Left kidney (tissue), 8 donors: ENCODE measurements at places on chromosomes 7 and 10. TPM values are rescaled to one million over a fixed set of nuclear protein-coding genes. Genes with fewer than 3 reads are reported as not detected.

DNA sequence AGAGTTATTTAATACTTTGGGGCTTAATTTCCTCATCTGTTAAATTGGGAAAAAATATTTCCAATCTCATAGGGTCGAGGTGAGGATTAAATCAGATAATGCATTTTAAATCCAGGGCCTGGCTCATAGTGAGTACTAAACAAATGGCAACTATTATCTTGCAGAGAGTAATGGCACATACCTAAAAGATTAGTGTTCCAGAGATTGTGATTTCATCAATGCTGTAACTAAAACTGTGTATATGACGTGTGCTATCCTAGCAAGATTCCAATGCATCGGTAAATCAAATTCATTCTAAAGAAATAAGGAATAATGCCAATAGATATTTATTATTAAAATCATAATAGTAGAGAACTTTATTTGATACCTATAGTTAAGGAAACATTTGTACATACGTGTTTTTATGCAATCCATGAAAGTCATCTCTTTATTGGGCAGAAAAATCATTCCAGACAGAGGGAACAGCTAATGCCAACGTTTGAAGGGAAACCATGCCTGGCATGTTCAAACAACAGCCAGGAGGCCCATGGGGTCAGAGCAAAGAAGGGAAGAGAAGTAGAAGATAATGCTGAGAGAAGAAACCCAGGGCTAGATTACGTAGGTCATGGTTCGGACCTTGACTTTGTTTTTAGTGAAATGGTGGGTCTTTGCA, 174.8 kb upstream of the AGR3 start:
- no peak for DNase-seq

DNA sequence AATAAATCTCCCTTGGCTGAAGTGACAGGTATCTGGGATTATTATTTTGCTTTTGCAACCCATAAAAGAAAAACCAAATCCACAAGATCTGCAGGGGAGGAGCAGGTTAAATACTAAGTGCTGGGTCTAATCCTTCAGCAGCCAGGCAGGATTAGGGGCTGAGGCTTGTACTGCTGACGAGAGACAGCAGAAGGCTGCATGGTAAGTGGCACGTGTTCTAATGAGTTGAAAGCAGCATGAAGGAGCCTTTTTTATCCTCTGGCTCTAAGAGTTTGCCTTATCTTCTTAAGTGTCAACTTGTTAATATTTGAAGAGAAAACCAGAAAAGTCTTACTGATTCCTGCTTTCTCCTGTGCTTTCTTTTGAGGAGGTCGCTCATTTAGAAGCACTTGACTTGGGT, 50.0 kb downstream of the LYZL2 start:
- no peak for DNase-seq

- no peak for DNase-seq
These were observed 3.2 kb upstream of the CSGALNACT2 start for GRCh38 chr10:43135064-43135463.

GRCh38 chr7:135253851-135254771, 20.5 kb downstream of the STRA8 start:
- DNase-seq = no peak

- DNase-seq = no peak
These were observed 1.6 kb downstream of the KNDC1 start for GRCh38 chr10:133161486-133162109.

- DNase-seq = peak; percentile 41
These were observed 119.0 kb upstream of the KCNMA1 start for GRCh38 chr10:77756319-77757232.

- DNase-seq = no peak
These were observed 32.7 kb upstream of the NRCAM start for GRCh38 chr7:108488768-108489538.

GRCh38 chr7:127822822-127823508, 171.0 kb downstream of the SND1 start:
- DNase-seq = no peak

DNA sequence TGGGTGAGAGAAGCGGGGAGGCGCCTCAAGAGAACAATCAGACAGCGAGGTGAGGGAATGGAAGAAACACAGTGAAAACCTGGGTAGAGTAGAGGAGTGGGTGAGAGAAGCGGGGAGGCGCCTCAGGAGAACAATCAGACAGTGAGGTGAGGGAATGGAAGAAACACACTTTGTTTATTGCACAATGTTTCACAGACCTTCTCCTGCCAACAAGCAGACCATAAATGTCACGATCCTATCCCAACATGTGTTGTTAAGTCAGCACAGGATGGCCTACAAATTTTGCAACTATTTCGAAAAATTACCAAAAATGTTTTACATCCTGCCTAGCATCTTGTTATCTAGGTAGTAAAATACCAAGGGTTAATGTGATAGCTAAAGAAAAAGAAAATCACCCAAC, 115.3 kb downstream of the JAZF1 start:
- DNase-seq = no peak

- DNase-seq = no peak
These were observed 26.1 kb upstream of the ZNF365 start for GRCh38 chr10:62348029-62348428.

DNA sequence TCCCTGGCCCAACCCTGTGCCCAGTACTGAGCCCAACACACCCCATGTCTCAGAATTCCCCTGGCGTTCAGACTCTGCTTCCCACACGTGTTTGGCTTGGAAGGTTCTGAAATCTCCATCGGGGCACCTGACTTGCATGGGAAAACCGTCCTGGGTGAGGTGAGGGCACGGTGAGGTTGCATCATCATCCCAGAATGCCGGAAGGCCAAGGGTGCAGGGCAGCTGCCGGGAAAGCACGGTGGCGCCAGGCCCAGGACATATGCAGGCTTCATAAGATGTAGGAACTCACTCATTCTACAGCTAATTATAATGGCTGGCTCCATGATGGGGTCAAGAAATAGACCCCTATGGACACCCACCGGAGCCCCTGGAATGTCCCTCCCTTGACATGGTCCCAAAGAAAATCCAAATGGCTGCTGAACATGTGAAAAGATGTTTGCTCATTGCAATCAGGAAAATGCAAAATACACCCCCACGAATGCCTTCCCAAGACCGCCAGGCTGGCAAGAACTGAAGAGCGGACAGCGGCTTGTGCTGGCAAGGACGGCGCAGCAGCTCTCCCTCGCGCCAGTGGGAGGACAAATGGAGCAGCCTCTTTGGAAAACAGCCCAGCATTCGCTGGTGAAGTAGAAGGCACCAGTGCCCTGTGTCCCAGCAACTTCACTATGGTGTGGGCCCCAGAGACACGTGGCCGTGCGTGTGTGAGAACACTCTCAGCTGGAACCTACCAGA, 2.3 kb downstream of the KNDC1 start:
- no peak for DNase-seq

- no peak for DNase-seq
These were observed 5.2 kb downstream of the EBF3 start for GRCh38 chr10:129958629-129959543.

GRCh38 chr10:70575486-70575873, 27.1 kb downstream of the PRF1 start:
- DNase-seq = no peak

GRCh38 chr7:46440186-46440585, 519.1 kb upstream of the IGFBP3 start:
- DNase-seq = no peak

Gene EZH2
- polyA plus RNA-seq = 63.9 TPM

Gene LRRC17
- 73.0 TPM for polyA plus RNA-seq
